ENCODE measurements at places on chromosomes 12 and 14.

GRCh38 chr12:23587833-23588559, 361.5 kb downstream of the SOX5 start:
- DNase-seq = no peak

- no peak for DNase-seq
Observed at GRCh38 chr12:132456944-132457495, 32.9 kb upstream of the FBRSL1 start.

DNA sequence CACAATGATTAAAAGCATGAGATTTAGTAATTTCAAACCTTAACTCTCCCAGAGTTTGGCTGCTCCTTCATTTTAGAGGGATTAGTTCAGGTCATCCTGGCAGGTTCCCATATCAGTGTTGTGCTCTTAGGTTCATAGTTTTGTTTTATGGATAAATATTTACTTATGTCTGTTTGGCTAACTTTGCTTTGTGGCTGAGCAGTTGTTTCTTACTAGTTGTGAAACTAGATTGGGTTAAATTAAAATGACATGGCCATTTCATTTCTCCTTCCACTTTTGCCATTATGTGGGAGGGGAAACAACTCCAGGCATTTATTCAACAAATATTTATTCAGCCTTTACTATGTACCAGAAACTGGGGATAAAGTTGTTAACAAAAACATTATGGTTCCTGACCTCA, 158.8 kb downstream of the TMTC3 start:
- DNase-seq = no peak

GRCh38 chr14:100965296-100965695, 61.8 kb upstream of the RTL1 start:
- no peak for DNase-seq

GRCh38 chr12:124457287-124458219, 109.9 kb downstream of the NCOR2 start:
- peak; percentile 82 for DNase-seq

GRCh38 chr14:35480119-35480769, 53.7 kb upstream of the INSM2 start:
- no peak for DNase-seq

DNA sequence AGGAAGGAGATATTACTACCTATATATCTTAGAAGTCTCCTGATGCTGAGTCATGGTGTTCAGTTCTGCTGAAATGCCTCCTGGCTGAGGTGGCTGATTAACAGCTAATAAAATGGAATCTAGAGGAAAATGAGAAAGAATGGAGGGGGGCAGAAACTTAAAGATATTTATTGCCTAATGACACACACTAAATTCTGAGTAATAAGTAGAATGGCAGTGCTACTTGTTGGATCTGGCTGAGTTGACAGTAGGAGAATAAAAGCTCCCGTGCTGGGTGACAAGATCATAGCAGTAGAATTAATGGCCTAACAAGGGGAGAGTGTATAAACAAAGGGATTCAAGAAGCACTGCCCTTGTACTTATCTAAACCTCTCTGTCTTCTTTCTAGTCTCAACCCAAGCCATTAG, 137.5 kb downstream of the CNTN1 start:
- no peak for DNase-seq

DNA sequence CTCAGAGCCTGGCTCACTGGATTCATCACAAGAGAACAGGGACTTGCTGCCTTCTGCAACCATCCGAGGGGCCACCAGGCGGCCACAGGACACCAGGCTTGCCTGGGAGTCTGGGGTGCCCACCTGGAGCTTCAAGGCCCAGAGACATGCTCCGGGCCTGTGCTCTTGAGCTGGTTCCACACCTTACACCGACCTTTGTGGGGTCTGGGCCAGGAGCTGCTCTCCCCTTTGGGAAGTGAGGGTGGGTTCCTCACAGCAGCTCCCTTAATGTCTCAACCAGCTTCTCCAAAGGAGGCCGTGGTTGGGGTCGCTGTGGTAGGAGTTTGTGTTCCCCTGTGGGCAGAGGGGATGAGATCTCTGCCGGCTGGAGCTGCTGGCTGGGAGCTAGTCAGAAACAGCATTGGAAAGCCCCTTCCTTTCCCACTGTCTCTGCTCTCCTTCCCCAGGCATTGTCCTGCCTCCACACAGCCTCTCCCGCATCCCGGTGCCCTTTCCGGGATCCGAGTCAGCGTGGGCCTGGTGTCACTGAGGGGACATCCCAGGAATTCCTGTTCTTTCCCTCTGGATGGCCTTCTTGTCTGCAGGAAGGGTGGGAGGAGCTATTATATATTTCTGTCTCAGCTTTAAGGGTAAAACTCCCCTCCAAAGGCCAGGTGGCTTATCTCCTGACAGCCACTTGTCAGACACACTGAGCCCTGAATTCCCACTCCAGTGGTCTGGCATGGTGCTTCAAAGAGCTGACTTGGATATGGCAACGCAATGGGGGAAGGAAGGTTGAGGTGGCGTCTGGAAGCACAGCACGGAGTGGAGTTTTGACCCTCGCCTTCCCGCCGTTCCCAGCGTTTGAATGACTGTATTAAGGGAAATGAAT, 5.1 kb upstream of the PAPLN start:
- DNase-seq = no peak

- DNase-seq = no peak
Observed at GRCh38 chr12:52181746-52182145, 10.1 kb downstream of the KRT80 start.

DNA sequence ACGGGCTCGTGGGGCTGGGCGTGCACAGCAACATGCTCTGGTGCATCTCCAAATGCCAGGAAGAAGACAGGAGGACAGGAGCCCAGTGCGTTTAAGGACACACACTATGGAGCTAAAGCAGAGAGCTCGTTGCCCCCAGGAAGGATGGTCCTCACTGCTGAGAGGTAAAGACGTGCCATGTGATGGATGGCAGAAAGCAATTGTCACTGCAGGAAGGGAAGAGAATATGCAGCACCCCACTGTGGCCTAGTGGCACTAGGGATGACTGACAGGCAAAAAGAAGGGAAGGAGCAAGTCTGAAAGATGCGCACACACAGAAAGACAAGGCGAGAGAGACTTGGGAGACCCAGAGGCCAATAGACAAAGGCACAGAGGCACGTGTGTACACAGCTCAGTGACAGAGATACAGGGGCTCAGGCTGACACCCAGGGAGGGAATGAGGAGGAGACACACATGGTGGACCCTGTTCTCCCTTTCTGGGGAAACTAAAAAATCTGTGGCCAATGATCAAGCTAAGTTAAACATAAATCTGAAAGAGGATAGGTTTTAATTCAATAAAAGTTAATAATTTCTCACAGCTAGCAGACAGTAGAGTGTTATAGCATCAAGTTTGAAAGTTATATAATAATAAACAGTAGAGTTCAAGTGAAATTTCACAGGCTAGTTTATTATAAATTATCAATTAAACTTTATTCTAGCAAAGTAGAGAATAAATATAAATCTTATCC, 78.8 kb downstream of the CRACR2A start:
- DNase-seq = no peak

GRCh38 chr12:89538897-89539296, 13.1 kb upstream of the POC1B start:
- no peak for DNase-seq

DNA sequence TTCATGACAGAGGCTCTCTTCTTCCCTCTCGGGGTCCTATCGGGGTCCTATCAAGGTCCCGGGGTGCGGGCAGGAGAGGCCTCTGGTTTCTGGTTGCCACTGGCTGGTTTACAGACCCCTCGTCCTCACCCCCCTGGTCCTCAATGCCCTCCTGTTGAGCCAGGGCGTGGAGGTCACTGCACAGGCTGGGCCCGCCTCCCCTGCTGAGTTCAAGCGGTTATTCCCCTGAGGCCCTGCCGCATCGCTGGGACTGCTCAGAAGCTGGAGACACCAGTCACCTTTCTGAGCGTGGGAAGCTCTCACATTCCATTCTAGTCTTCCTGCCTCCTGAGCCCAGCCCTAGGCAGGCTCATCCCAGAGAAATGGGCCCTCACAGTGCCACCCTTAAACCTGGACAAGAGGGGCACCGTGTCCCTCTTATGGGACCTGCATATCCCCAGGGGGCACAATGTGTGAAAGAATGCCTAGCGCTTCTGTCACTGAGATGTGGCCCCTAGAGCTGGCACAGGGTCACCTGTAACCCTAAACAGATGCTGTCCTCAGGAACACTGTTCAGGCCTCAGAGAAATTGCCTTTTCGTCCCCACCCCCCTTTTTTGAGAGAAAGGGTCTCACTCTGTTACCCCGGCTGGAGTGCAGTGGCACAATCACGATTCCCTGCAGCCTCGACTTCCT, 177.7 kb upstream of the RGS6 start:
- DNase-seq = no peak

GRCh38 chr14:105088812-105089745, 23.8 kb upstream of the GPR132 start:
- DNase-seq = no peak

DNA sequence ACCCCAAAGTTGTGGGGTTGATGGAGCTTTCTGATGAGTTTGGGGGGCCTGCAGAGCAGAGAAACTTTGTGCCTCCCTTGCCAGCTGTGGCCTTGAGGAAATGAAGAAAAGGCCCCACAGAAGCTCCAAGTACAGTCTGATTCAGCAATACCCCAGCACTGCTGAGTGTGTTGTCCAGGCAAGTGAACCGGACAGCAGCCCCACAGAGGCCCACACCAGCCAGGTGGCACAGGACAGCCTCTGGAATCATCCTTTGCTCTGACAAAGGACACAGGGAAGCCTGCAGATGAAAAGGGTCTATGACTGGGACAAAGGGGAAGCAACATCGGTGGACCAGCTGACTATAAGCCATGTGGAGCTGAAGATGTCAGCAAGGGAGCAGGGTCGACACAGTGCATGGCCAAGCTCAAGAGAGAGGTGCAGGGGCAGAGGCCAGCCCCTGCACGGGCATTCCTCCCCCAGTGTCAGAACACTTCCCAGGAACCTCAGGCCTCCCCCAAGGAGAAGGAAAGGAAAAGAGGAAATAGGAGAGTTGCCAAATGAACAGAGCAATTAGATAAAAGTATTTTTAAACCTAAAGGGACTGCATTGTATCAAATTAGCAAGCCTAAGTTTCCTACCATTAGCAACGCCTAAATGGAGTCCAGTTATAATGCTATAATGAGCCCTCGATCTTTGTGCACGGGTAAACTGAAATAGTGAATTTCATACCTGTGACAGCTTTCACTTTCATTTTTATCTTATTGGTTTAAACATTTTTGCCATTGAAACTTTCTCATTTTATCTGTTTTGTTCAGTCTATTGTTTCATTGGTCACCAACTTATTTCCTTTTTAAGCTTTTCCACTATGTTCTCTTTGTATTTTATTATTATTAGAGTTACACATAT, 46.3 kb upstream of the PTGDR start:
- DNase-seq = no peak

- no peak for DNase-seq
Observed at GRCh38 chr14:29717901-29718300, 209.7 kb downstream of the PRKD1 start.

DNA sequence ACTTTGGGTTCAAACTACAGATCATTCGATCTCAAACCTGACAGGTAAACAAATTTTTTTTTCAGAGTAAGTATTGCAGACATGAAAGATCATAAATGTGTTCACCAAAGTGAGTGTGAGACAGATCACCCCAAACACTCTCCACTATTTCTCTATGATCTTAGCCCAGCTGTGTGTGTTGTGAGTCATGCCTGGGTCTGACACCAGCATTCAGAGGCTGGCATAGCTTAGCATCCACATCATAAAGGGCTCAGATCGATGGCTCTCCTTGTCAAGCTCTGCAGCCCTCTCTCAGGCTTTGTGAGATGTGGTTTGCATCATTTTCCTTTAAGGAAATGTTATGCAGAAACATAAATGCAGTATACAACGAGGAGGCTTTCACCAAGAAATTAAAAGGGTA, 164.9 kb downstream of the ETV6 start:
- no peak for DNase-seq

- DNase-seq = no peak
Observed at GRCh38 chr14:94041551-94042346, 15.6 kb downstream of the OTUB2 start.

DNA sequence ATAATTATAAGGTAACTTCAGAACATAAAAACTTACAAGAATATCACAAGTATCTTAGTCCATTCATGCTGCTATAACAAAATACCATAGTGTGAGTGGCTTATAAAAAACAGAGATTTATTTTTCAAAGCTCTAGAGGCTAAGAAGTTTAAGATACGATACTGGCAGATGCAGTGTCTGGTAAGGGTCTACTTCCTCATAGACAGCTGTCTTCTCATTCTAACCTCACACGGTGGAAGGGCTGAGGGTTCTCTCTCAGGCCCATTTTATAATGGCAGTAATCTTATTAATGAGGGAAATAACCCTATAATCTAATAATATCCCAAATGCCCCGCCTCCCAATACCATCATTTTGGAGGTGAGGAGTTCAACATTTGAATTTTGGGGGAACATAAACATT, 23.7 kb upstream of the OSBPL8 start:
- no peak for DNase-seq

DNA sequence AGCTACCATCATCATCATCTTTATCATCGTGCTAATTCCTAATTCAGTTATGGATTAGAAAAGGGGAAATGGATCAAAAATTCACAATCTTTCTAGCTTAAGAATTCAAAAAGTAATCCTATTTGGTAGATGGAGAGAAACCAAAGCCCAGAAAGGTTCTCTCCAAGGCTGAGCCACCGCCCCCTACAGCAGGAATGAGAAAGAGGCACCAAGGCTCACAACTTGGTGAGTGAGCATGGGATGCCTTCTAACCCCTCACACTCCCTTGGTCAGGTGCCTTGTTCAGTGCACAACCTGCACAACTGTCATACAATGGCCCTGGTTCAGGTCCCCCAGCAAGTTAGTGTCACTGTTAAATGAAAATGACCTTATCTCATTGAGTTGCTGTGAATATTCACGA, 171.5 kb downstream of the ANO2 start:
- no peak for DNase-seq

DNA sequence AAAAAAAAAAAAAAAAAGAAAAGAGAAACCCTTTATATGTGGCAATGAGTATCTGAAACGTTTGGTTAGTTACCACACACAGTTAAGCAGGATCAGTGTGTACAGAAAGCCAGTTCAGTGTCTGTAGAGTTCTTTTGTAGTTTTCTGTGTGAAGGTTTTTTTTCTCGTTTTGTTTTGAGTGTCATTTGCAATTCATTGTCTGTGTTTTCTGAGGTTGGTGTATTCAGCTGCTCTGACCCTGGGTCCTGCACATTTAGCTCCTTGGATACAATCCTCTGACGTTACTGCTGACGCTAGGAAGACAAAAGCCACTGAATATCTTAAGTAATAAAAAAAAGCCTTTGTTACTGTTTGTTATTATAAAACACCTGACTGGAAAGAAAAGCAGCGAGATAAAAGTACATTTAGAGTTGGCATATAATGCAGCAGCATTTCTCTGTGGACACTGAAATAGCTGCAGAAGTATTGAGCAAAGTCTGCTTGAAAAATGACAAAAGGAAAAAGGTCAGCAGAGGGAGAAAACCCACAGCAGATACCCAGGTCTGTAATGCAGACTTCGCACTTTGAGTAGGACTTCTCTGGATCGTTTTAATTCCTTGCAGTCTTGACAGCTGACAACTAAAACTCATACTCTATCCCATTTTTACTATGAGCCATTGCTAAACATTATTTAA, 89.0 kb downstream of the POLR3B start:
- DNase-seq = no peak

DNA sequence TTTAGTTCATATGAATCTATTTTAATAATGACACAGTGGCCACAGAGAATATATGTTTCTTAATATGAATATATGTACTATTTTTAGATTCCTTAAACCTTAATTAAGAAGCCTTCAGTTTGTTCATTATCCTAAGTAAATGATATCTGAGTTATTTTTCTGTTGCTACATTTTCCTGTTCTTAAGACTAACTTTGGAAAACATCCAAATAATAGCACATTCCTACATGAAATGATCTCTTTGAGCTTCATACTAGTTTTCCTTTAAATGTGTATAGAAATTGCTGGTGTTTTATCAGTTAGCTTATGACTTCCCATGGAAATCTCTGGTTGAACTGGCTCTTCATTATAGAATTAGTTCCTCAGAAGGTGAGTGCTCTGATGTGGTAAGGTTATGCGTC, 72.1 kb downstream of the POLR3B start:
- DNase-seq = no peak

All from stimulated activated effector memory CD8-positive, alpha-beta T cell treated with anti-CD3 and anti-CD28 coated beads, Interleukin-12 subunit alpha, Interleukin-12 subunit beta, amount 100 ng/mL, for 72 hours (primary cell).